HT-29 (cell line): ENCODE measurements at places on chromosomes 6 and 20.

DNA sequence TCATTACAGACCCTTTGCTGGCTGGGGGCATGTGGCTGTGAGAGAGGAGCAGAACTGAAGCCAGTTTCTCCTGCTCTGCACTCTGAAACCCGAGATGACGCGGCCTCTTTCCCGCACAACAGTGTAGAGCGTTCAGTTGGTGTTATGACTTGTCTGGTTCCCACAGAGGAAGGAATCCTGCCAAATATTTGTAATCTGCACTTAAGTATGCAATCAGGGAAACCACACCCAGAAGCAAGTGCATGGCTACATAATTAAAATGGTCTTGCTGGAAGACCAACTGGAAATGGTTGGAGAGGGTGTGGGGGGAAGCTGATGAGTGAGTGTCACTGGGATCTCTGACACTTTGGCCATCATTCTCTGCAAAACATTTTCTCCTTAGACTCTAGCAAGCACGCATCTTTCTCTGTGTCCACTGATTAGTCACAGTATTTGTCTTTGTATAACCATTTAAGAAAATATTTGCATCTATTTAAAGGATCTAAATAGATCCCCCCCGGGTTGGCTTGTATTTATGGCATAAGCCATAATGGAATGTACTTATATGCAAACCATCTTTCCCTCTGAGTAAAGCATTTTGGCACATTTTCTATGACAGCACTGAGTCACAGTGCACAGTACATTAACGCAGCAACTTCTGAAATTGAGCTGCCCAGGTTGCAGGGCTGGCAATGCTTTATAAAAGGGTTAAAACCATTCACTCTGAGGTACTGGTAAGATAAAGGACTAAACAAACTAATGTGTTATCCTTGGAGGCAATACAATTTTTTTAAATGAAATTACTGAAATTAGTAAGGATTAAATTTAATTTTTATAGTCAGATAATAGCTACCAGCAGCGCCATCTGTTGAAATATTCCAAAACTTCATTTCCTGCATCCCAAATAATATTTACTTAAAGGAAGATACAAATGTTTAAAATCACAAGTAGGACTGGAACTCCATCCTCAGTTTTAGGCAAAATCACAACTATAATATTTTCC, 76.7 kb downstream of the FOXC1 start:
- peak; percentile 40 for DNase-seq

- DNase-seq = peak; percentile 36
Measured at GRCh38 chr20:47361057-47361915, 4.8 kb upstream of the ZMYND8 start.

GRCh38 chr6:17505767-17506280, 94.3 kb upstream of the FAM8A1 start:
- DNase-seq = no peak

DNA sequence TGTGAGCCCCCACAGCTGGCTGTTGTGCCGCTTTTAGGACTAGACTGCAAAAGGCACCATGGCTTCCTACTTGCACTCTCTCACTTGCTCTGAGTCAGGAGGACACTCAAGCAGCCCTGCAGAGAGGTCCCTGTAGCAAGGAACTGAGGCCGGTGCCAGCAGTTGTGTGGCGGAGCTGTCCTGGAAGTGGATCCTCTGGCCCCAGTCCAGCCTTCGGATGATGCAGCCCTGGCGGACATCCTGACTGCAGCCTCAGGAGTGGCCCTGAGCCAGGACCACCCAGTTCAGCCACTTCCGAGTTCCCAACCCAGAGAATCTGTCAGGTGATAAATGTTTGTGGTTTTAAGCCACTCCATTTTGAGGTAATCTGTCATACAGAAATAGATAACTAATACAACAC, 17.5 kb downstream of the CTCFL start:
- no peak for DNase-seq

- DNase-seq = no peak
Measured at GRCh38 chr6:104601131-104601651, 258.5 kb downstream of the HACE1 start.

DNA sequence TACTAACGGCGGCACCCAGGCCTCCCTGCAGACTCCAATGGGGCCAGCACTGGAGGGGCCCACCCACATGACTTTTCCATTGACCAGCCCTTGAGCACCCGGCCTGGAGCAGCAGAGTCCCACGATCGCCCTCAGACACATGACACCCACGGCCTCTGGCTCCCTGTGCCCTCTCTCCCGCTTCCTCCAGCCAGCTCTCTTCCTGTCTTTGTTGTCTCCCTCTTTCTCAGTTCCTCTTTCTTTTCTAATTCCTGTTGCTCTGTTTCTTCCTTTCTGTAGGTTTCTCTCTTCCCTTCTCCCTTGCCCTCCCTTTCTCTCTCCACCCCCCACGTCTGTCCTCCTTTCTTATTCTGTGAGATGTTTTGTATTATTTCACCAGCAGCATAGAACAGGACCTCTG, 26.1 kb upstream of the FANCE start:
- DNase-seq = no peak

DNA sequence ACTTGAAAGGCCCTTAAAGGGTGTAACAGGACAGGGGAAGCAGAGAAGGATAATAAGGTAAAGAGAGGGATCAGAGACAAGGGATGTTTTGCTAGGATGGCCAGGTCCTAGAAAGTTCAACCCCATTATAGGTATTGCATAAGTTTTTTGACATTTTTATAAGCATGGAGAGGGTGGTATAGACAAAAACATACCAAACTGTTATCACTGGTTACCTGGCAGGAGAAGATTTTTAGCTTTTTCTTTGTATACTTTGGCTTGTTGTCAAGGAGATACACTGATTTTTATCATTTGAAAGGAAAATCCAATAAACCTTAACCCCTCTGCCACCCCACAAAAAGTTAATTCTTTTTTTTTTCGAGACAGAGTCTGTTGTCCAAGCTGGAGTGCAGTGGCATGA, 28.4 kb downstream of the ZMYND8 start:
- peak; percentile 64 for DNase-seq

DNA sequence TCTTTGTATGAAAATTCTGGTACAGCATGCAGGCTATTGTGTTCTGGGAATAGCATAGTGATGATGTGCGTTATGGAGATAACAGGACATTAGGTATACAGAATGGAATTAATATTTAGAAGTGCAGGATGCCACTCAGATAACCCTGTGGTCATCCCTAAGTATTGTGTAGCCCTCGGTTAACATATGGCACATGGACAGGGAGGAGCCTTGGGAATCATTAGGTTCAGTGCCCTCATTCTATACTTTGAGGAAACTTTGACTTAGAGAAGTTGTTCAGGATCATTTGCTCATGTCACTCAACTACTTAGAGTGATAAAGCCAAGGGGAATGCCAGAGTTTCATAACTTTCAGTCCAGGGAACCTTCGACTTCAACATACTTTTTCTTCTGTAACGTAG, 185.9 kb downstream of the UST start:
- DNase-seq = no peak

DNA sequence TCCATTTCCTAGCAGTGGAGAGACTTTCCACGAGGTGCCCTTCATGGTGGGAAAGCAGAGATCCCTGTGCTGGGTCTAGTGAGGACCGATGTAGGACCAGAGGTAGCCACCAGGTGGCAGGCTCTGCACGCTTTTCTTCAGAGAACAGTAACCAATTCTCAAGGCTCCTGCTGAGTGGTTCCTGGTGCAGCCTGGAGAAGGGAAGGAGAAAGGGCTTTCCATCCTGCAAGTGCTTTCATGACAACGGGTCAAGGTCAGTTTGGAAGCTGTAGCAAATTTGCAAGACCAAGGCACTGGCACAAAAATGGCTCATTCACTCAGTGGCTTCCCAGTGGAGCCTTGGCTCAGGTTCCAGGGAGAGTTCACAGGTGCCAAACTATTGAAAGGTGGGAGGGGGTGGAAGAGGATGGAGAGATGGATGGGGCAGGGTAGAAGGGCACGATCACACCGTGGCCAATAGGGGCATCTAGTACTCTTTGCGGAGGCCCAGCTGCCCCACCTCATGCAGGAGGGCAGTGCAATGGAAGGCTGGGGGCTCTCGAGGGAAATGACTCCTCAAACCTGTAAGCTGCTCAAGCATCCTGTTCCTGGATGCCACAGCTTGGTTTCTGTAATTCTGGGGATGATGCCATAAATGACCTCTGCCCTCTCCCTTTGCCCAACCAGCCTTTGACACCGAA, 25.5 kb upstream of the KCNK16 start:
- DNase-seq = peak; percentile 81

DNA sequence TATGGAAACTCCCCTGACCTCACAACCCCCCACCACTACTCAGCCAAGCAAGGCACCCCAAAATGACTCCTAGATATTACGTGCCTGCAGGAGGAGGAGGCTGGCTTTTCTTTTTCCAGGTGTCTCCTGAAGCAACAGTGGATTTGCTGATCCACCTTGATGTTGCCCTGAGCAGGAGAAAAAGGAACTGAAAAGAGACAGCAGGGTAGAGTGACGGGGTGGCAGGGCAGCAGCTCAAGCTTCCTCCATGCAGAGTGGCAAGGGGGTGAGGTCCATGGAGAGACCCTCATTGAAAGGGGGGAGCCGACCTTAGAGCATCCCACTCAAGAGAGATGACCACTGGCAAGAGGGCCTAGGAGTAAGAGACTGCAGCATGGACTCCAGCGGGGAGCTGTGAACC, 112.0 kb upstream of the SIRPA start:
- DNase-seq = no peak

DNA sequence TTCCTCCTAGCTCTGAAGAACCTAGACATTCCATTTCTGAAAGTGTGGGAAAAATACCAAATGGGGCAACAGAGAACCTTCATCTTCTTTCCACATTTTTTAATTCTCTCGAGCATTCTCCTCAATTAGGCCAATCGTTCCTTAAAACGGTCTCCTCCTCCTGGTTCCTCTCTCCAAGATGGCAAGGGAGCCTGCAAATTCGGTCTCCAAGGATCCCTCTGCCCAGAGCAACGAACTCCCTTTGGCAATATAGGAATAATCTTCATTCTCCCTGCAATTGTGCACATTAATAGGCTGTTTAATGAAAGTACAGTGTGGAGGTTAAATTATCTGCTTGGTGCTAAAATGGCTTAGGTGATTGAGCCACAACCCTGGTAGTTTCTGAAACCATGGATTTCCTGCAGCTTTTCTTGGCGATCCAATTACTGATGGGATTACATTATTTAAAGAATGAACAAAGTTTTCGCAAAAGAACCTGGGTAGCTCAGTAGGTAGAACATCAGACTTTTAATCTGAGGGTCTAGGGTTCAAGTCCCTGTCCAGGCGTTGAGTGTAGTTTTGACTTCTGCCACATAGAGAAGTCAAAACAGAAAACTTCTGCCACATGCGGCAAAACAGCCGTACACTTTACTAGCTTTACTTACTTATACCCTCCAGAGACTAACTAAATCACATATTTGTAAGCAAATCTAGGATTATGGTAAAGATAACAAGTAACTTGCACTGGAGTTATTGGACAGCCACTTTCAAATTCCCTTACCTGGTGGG, 102.9 kb upstream of the ZNF184 start:
- peak; percentile 11 for DNase-seq

- DNase-seq = no peak
Measured at GRCh38 chr6:47521961-47522360, 44.4 kb downstream of the CD2AP start.

GRCh38 chr20:44597930-44598329, 15.6 kb downstream of the PKIG start:
- DNase-seq = no peak

DNA sequence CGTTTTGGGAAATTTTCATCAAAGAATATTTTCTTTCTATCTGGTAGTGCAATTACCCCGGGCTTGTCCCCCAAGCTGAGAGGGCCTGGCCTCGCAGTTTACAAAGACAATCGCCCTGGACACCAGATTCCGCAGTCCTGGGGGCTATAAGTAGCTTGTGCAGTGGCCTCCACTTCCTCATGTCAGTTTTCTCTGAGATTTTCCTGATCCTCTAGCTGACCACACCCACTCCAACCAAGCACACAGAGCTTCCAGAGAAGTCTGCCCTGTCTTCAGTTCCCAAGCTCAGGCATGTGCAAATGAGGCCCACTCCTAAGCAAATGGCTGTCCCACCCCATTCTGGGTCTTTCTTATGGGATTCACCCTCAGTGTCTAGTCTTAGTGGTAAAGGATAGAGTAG, 245.3 kb downstream of the MAFB start:
- no peak for DNase-seq

- no peak for DNase-seq
Measured at GRCh38 chr6:53313784-53314400, 34.9 kb downstream of the ELOVL5 start.

GRCh38 chr6:21161707-21162106, 431.8 kb upstream of the SOX4 start:
- DNase-seq = no peak

GRCh38 chr6:164109770-164110140, 695.2 kb downstream of the QKI start:
- peak; percentile 38 for DNase-seq

DNA sequence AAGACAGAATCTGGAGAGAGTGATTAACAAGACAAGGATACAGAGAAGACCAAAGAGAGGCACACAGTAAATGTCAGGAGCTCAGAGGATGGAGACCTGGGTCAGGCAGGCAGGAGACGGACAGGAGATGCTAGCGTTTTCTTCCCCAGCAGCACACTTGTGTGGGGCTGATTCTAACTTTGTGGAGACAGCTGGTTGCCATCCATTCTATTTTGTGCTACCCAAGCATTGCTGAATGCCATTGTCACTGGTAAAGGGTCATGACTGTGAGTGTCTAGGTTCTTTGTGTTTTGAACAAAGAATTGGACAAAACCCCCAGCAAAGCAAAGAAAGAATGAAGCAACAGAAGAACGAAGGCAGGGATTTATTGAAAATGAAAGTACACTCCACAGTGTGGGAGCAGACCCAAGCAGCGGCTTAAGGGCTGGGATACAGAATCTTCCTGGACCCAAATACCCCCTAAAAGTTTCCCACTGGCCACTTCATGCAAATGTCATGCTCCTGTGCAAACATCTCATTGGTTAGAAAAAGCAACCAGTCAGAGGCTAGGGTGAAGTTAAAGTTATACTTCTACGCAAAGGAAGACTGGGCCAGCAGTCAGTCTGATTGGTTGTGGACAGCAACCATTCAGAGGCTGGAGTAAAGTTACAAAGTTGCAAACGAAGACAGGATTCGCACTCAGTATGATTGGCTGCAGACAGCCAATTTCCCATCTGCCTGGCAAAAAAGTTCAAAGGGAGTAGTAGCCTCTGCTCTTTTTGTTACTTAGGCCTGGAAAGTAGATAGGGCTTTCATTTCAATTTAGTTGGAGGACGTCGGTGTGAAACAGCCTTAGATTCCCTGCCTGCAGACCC, 17.5 kb downstream of the PTK7 start:
- DNase-seq = peak; percentile 2

GRCh38 chr6:4281341-4282293, 146.2 kb upstream of the ECI2 start:
- DNase-seq = peak; percentile 24

GRCh38 chr6:135053406-135053805, 1.2 kb downstream of the HBS1L start:
- no peak for DNase-seq

- no peak for DNase-seq
Measured at GRCh38 chr20:59422872-59423544, 122.6 kb downstream of the EDN3 start.

GRCh38 chr6:151241853-151242252, 2.1 kb downstream of the AKAP12 start:
- DNase-seq = no peak

- DNase-seq = peak; percentile 61
Measured at GRCh38 chr20:36092398-36093024, 62.0 kb upstream of the EPB41L1 start.

- DNase-seq = no peak
Measured at GRCh38 chr6:128801621-128802020, 81.3 kb upstream of the LAMA2 start.
